ENCODE measurements at places on chromosomes 12 and 14. TPM values are rescaled to one million over a fixed set of nuclear protein-coding genes. Genes with fewer than 3 reads are reported as not detected.

DNA sequence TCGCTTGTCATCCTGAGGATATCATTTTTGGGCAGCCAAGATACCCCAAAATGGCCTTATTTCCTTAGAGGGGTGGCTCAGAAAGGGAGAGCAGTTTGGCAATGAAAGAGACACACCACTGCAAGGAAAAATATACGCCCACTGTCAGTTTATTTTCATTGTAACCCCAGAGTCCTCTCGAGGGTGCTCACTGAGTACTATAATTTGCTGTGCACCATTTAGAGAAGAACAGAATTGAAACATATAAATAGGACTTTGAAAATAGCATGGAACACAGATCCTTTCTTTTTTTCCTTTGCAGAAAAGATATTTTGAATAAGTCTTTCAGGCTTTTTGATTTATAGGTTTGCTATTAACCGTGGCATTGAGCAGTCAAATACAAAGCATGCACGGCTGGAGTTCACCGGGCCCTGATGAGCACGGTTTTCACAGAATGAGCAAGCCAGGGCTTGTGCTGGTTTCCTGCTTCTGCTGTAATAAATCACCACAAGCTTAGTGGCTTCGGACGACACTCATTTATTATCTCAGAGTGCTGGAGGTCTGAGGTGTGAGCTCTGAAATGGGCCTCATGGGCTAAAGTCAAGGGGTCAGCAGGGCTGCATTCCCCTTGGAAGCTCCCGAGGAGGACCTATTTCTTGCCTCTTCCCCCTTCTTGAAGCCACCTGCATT lies 152.3 kb downstream of the ZNF664 start:
- no peak for DNase-seq

GRCh38 chr12:71888521-71888920 lies 49.0 kb downstream of the TBC1D15 start:
- DNase-seq = no peak

DNA sequence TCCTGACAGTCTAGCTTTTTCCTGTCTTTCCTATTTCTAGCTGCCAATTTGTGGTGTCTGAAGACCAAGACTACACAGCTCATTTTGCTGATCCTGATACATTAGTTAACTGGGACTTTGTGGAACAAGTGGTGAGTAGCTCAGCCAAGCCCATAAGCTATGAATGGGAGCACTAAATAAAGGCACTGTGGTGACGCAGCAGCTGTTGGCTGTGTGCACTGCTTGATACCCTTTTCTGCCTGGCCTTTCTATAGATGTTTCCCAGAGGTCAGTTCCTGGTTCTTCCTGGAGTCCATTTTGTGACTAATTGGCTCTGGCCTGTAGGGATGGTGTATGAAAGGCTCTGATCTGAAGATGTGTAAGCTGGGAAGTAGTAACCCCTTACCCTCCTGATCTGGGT lies 20.5 kb downstream of the RNF10 start:
- no peak for DNase-seq

DNA sequence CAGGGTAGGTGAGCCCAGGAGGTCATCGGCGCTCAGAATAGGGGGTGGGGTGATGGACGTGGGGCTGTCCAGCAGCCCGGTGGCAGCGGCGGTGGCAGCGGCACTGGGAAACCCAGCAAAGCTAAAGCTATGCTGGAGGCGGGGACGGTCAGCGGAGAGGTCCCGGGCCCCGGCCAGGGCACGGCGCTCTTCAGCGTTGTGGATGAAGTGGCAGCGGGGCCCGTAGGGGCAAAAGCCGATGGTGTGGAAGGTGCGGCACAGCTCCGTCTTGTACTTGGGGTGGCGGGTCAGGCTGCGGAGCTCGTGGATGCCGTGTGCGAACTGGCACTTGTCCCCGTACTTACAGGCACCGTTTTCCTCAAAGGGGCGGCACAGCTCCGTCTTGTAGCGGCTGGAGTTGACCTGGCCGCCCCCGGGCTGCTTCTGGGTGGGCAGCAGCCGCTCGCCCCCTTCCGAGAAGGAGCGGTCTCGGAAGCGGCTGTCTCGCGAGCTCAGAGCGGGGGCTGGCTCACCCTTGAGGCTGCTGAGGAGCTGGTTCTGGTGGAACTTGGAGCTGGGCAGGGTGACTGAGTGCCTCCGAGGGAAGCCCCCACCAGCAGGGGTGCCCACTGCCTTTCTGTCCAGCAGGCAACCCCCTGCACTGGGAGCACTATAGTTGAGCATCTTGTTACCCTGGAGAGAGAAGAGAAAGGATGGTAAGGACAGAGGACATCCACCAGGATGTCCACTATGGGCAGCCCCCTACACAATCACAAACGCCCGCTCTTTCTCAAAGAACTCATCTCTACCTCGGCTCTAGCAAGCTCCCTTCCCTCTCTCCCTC lies 2.8 kb downstream of the ZFP36L1 start:
- DNase-seq = peak; percentile 26

DNA sequence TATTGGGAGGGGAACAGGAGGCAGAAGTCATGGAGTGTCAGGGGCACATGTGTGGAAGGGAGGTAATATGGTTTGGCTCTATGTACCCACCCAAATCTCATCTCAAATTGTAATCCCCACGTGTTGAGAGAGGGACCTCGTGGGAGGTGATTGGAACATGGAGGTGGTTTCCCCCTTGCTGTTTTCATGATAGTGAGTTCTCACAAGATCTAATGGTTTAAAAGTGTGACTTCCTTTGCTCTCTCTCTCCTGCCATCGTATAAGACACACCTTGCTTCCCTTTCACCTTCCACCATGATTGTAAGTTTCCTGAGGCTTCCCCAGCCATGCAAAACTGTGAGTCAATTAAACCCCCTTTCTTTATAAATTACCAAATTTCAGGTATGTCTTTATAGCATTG lies 41.6 kb upstream of the CDK17 start:
- DNase-seq = no peak

DNA sequence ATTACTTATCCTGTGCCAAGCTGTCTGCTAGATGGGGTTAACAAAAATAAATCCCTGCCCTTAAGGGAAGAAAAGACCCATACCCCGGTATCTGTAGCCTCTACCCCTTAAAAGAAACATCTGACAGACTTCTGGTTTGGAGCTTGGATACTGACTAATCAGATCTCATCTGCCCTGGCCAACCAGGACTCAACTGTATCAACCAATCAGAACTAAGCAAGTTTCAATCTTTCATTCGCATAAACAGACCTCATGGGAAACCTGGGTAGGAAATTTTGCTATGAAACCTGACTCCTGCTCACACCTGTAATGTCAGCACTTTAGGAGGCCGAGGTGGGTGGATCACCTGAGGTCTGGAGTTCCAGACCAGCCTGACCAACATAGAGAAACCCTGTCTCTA lies 26.4 kb upstream of the PRMT8 start:
- DNase-seq = no peak

DNA sequence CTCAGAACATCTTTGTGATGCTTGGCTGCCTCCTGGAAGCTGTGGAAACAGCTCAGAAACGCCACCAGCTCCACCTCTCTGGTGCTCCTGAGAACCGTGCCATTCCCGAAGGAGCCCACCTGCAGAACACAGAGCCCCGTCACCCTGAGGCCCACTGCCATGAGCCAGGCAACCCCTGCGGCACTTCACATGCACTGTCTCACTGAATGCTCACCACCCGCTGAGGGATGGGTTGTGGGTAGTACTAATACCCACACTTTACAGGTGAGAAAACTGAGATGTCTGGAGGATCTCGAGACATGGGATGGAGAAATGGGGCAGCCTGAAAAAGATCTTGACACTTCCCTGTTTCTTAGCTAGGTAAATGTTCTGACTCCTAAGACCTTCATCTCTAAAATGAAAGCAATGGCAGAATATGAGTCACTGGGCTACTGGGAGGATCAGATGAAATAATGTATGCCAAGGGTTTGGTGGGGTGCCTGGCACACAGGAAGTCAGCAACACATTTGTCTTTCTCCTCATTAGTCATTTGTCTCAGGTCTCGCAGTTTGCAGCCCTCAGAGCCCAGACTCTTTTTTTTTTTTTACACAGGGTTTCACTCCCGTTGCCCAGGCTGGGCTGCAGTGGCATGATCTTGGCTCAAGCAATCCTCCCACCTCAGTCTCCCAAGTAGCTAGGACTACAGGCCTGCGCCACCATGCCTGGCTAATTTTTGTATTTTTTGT lies 5.3 kb downstream of the OASL start:
- no peak for DNase-seq

DNA sequence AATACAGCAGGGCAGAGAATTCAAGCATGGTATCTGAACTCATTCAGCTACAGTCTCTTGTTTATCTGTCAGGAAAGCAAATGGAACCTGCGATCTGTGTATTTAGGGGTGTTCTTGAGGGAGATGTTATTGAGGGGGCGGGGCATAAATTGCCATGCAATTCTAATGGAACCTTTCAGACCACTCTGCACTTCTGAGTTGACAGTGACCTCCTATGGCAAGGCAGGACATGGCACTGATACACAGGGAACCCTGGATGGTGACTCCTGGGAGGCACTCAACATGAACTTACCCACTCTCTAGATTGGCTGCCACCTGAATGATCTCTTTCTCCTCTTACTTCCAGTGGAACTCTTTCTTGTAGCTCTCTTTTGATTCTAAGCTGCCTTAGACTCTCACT lies 787.3 kb downstream of the VRK1 start:
- DNase-seq = no peak

GRCh38 chr12:123126294-123127181 lies 24.4 kb downstream of the PITPNM2 start:
- no peak for DNase-seq

DNA sequence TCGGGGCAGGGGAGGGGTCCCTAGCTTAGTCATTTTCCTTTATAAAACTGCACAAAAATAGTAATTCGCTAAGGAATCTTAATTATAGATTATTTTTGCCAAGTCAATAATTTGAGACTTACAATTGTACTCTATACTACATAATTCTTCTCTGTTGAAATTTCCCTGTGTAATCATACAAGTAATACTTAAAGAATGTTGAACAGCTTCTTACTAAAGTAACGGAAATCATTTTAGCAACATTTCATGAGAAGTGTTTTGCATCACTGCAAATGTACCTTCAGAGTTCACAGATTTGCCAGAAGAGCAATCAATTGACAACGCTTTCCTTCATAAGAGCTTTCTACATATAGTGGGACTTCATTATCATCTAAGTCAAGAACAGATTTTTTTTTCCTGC lies 7.9 kb upstream of the GNG2 start:
- DNase-seq = no peak

DNA sequence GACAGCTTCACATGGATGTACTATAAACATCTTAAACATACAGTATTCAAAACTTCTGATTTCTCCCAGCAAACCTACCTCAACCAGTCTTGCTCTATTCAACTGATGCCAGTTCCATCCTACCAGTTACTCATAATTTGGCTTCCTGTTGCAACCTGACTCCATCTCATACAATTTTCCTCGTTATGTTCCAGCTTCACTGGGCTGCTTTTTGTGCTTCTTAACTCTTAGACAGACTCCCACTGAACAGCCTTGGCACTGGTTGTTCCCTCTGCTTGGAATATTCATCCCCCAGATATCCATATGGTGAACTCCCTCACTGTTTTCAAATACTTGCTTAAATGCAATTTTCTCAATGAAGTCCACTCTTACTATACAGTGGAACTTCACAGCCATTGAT lies 249.2 kb downstream of the AEBP2 start:
- DNase-seq = no peak

GRCh38 chr12:127459687-127460086 lies 807.3 kb upstream of the TMEM132C start:
- no peak for DNase-seq

GRCh38 chr12:52023182-52023975 lies 16.6 kb downstream of the TAMALIN start:
- peak; percentile 89 for DNase-seq

- DNase-seq = no peak
Observed at GRCh38 chr14:105333020-105333490, 18.5 kb downstream of the PACS2 start.

GRCh38 chr12:93922583-93923006 lies 225.8 kb upstream of the PLXNC1 start:
- no peak for DNase-seq

GRCh38 chr12:113700943-113701342 lies 229.3 kb upstream of the LHX5 start:
- peak; percentile 33 for DNase-seq

- no peak for DNase-seq
Observed at GRCh38 chr12:3284405-3284804, 206.6 kb upstream of the PRMT8 start.

GRCh38 chr14:58059126-58059525 lies 92.9 kb downstream of the ARMH4 start:
- no peak for DNase-seq

DNA sequence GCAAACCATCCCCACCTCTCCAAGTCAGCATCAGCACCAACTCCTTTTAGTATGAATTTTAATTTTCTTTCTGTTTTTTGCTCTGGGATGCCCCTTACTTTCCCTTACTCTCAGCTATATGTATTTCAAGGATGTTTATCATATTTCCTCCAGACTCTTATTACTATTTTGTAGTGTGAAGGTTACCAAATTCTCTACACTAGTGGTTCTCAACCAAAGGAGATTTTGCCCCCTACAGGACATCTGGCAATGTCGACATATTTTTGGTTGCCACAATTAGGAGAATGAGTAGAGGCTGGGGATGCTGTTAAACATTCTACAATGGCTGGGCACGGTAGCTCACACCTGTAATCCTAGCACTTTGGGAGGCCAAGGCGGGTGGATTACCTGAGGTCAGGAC lies 29.1 kb upstream of the SOS2 start:
- peak; percentile 26 for DNase-seq

DNA sequence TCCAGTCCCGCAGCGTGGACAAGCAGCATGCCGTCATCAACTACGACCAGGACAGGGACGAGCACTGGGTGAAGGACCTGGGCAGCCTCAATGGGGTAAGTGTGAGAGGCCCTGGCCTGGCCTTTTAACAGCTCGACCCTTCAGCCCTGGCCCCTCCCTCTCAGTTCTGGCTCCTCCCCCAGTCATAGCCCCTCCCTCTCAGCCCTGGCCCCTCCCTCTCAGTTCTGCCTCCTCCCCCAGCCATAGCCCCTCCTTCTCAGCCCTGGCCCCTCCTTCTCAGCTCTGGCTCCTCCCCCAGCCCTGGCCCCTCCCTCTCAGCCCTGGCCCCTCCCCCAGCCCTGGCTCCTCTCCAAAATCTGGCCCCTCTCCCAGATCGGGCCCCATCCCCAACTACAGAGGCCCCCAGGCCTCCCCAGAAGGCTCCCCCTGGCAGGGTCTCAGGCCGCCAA lies 11.2 kb downstream of the CEP170B start:
- peak; percentile 40 for DNase-seq

- DNase-seq = no peak
Observed at GRCh38 chr12:93970900-93971688, 177.3 kb upstream of the PLXNC1 start.

- no peak for DNase-seq
Observed at GRCh38 chr12:79648881-79649280, 41.9 kb downstream of the PAWR start.

GRCh38 chr12:116784238-116784612 lies 46.1 kb downstream of the RNFT2 start:
- no peak for DNase-seq

- DNase-seq = no peak
Observed at GRCh38 chr14:34710744-34711143, 3.6 kb downstream of the CFL2 start.

Gene PLEKHA5
- total RNA-seq = 86.7 TPM

Gene PLCZ1
- not detected for total RNA-seq

Gene VEZT
- 126 TPM for total RNA-seq

Gene LRP1-AS
- not detected for total RNA-seq

Gene PTHLH
- not detected for total RNA-seq

Gene ZBTB42
- total RNA-seq = 0.41 TPM

Gene LPAR5
- 0.04 TPM for total RNA-seq

Gene TAS2R19
- 7.7 TPM for total RNA-seq

Gene NUAK1
- 11.9 TPM for total RNA-seq
